NCI-H510A (cell line): ENCODE measurements at places on chromosomes 2 and 18.

DNA sequence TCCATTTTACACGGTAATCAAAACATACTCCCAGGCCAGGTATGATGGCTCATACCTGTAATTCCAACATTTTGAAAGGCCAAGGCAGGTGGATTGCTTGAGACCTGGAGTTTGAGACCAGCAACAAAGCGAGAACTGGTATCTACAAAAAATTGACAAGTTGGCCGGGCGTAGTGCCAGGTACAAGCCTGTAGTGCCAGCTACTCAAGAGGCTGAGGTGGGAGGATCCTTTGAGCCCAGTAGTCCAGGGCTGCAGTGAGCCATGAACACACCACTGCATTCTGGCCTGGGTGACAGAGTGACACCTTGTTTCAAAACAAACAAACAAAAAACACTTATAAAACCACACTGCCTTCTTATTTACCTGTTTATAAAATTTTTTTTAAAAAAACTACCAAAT lies 80.8 kb downstream of the GAREM1 start:
- peak; percentile 94 for DNase-seq

DNA sequence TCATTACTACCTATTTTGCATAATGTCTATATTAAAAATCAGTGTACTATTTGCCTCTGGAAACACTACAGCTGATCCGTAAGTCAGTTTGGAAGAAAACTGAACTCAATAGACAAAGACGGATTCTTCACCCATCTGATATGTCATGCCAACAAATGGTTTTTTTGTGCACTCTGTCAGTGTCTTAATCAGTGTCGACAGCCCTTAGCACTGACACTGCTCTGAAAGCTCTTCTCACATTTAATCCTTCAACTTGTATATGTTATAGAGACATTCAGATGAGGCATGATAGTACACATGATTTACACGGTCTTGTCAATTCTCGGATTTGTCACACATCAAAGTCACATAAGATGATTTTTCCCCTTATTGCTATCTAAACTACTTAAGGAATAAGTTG lies 347.5 kb upstream of the GALNT5 start:
- no peak for DNase-seq

DNA sequence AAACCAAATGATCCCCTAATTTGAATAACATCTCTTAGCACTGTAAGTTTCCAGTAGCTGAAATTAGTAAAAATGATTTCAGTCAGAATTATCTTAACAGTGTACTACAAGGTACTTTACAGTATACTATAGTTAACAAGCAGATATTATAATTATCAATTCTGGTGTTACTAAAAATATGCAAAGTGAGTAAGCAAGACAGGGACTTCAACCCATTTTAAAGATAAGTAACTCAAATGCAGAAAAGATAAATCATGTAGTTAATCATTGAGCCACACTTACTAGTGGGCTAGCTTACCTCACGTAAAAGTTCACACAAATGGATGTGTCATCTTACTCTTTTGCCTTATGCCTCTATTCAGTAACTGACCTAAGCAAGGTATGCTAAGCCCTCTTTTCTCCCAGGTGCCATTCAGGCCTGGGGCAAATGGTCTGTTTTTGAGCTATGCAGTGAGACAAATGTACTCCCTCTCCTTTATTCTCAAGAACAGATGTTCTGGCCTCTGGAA lies 101.0 kb downstream of the NBAS start:
- DNase-seq: no peak

GRCh38 chr2:133362061-133362476 lies 206.2 kb downstream of the NCKAP5 start:
- DNase-seq: no peak

GRCh38 chr18:24019641-24020331 lies 5.2 kb downstream of the TTC39C start:
- DNase-seq: no peak

DNA sequence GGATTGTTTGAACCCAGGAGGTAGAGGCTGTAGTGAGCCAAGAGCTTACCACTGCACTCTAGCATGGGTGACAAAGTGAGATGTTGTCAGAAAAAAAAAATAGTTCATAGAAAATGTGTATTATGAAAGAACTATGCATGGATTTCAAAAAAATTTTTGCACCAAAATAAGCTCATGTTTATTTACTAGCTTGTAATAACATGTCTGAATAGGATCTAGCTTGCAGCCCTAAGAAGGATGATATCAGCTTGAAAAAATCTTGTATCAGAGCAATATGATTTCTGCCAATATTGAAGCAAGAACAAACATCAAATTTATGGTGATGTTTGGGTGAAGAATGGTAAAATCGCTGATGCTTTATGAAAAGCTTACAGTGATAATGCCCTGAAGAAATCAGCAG lies 97.0 kb upstream of the RFX8 start:
- no peak for DNase-seq

DNA sequence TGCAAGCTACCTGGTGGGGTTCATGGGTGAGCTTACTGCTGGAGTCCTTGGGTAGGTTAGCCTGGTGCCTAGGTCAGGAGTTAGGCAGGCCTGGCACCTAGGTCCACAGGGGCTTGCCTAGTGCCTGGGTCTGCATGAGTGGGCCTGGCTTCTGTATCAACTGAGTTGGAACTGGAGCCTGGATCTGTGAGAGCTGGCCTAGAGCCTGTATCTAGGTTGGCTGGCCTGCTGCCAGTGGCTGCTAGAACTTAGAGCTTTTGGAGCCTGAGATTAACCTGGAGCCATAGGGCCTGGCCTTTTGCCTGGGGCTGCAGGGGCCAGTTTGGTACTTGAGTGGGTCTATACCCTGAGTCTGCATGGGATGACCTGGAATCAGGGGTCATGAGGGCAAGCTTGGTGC lies 679.4 kb downstream of the NUP35 start:
- no peak for DNase-seq

GRCh38 chr2:22901471-22902179 lies 483.4 kb upstream of the KLHL29 start:
- DNase-seq: no peak

DNA sequence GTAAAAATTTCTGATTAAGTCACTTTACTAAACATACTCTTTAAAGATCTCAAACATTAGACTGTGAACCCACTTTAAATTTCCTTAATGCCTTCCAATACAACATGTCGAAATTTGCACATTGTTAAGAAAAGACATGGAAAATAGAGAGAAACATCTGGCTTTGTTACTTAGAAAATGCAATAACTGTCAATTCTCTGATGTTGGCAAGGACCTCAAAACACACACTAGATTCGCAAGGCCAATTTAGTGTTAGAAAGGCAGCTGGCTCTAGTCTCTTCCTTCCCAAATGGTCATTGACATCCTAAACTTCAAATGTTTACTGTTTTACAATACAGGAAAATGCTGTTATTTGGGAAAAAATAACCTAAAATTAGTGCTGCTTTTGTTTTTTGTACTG lies 110.6 kb downstream of the UPP2 start:
- no peak for DNase-seq

DNA sequence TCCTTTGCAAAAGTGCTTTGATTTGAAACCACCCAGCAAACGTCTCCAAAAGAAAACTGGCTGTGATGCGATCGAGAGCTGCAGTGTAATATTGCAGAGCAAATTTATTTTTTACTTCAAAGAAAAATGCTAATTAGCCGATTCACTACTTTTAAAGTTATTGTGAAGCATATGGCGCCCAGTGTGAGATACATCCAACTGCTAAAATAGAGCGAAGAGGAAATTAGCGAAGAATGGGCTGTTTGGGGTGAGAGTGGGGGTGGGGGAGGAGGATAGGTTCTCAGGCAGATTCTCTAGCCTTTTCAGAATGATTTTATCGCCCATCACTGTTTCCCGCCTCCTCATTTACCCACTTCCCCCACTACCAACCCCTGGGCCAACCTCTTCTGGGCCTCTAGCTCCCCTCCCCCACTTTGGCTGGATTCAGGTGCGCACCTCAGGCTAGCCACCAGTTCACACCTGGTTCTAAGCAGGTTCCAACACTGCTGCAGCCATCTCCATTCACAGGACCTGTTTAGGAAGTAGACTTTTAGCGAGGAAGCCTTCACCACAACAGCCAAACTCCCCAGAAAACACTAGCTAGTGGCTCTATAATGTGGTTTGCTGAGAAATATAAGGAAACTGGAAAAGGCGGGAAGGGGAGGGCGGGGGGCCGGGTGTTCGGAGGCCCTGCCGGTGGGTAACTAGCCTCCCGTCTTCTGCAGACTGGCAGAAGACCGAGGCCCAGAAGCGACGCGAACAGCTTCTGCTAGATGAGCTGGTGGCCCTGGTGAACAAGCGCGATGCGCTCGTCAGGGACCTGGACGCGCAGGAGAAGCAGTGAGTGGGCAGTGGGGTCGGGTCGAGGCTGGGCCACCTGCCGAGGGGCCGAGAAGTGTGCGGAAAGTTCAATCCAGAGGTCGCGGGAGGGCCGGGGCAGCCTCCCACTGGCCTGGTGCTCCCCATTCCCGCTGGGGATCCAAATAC lies 6.0 kb upstream of the OTX1 start:
- no peak for DNase-seq

GRCh38 chr2:200689115-200689514 lies 103.3 kb downstream of the AOX1 start:
- no peak for DNase-seq

DNA sequence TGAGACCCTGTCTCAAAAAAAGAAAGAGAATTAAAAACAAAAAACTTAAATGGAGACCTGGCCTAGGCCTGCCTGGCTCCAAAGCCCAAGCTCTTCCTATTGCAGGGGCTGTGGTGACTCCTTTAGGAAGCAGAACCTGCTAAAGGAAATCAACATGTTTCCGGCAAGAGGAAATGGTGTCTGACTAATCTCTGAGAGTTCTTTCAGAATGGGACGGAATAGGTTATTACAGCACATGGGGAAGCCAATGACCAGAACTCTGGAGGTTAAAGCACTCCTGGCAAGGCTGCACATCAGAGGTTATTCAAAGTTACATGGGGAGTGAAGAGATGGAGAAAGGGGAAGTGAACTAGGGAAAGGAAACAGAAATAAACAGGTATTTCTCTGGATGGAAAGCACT lies 21.4 kb downstream of the KIF3C start:
- DNase-seq: no peak

DNA sequence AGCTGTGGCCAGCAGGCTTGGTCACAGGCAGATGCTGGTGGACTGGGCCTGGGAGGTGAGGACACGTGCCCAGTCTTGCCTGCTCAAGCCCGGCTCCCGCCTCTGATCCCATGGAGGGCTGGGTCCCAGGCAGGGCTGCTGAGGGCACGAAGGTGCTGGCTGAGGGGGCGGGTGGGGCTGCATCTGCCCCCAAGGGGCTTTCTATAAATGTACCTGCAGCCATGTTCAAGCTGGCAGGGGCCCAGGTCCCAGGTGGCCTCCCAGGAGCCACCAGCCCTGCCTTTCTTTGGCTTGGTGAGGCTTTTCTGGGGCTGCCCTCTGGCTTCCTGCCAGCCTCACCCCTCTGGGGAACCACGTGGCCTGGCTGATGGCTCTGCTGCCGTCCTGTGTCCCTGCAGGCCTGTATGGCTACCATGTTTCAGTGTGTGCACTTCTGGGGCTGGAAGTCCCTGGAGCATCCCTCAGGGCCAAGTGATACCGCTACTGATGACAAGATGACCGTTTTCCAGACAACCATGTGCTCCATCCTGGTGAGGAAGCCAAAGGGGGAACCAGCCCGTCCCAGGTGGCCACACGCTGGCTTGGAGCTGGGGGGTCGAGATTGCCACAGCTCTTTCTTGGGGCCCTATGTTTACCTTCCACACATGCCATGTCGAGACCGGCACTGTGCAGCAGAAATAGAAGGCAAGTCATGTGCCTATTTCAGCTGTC lies 23.2 kb downstream of the HJURP start:
- no peak for DNase-seq

DNA sequence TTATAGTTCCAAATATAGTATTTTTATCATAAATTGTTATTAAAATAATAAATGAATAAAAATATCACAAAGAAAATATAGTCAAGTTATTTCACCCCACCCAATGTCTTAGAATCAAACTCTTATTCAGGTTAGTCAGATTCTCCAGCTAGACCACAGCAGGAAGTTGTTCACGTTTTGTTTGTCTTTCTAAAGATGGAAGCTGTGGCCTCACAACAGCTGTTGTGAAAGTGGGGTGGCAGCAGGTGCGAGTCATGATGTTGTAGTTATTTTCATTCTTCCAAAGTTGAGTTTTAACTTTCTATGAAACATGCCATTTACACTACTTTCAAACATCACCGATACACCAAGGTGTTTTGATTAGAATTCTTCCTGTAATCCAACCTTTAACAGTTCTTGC lies 272.9 kb downstream of the SLC8A1 start:
- no peak for DNase-seq

DNA sequence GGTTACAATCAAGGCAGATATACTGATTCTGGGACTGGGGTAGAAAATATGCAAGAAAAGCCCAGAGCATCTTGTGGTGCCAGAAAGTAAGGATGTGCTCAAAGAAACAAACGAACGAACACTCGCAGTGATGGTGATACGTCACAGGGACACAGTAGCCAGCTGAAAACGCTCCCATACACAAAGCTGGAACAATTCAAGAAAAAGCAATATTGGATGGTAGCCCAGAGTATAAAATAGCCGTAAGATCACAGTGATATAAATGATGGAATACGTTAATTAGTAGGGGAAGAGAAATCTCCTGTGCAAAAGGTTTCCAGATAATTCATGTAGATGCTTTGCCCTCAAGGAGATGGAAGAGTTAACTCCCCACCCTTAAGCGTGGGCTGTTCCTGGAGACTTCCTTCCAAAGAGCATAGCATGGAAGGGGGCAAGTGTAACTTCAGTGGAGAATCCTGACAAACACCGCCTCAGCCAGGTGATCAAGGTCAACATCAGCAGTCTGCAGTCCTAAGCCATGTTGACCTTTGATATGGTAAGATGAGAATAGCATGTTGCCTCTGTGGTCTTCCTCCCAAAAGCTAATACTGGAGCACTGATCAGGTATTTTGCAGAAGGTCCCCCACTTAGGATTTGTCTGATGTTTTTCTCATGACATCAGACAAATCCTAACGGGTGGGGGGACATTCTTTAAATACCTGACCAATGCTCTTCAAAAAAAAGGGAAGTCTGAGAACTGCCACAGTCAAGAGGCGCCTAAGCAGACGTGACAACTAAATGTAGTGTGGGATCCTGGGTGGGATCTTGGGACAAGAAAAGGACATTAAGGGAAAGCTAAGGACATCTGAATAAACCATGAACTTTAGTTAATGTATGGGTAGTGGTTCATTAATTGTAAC lies 99.0 kb downstream of the NCK2 start:
- DNase-seq: no peak

GRCh38 chr2:217562871-217563480 lies 439.8 kb downstream of the TNS1 start:
- no peak for DNase-seq

DNA sequence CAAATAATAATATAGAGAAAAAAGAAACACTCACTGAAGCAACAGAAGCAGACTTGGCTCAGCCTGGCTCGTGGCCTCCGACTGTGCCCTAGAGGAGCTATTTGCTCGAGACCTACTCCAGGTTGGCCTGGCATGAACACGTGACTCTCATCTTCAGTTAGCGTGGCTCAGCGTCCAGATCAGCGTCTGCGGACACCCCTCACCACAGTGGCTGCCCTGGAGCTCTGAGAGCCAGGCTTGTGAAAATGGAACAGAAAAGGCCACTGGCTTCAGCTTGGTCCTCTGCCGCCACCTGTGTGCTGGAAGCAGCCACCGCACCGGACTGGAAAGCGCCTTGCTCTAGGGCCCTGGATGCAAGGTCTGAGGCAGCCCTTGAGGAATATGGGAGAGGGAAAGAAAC lies 1184.0 kb upstream of the GYPC start:
- DNase-seq: no peak
